ENCODE measurements at places on chromosomes 2 and 18.

DNA sequence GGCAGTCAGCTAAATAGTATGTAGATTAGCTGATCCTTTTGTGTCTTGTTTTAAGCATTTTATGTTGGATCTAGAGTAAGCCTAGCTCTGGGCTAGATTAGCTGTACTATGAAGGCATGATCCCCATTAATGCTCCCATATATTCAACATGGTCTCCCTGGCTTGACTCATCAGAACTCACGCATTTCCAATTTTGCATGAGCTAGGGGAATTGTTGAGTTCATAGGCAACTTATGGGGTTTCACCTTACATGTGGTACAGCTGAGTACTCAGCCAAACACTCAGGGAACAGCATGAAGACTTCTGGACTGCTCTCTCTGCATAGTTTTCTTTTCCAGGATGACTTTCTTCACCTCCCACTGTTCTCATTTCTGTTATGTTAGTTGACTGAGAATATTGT is 248.2 kb downstream of the TMX3 start:
- DNase-seq = no peak

DNA sequence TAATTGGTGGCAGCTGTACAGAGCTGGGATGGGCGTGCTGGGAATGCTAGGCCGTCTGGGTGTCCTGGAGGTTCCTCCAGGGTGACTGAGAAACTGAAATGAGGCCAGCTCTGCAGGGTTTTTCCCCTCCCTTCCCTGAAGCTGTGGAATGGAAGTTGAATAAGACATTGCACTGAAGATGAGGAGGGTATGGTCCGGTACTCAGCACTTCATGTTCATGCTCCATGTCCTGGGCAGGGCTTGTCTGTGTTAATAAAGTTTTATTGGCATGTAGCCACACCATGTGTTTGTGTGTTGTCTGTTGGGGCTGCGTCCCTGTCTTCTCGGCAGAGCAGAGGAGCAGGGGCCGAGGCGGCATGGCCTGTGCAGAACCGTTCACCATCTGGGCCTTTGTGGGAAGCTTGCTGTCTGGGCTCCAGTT is 154.0 kb downstream of the LDLRAD4 start:
- DNase-seq = no peak

GRCh38 chr2:205759732-205760131 is 77.4 kb downstream of the NRP2 start:
- DNase-seq = no peak

GRCh38 chr2:154623819-154624218 is 74.7 kb upstream of the KCNJ3 start:
- DNase-seq = no peak

- no peak for DNase-seq
These were observed 45.0 kb downstream of the MBP start for GRCh38 chr18:77087393-77088141.

DNA sequence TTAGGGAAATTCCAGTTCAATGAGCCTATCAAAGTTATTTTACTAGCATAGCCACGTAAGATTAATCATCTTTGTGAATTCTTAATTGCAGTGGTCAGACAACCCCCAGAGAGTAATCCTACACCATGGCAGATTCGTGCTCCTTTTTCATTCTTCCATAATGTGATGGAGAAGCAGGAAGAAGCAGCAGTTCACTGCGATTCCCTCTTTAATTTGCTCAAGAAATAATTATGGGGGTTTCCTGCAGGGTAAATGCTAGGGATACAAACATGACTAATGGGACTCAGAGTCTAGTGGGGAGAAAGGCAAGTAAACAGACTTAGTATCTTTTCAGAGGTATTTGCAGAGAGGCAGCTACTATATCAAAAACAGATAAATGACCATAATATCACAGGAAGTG is 175.8 kb upstream of the HNRNPA3 start:
- no peak for DNase-seq

GRCh38 chr2:8418721-8419120 is 263.1 kb upstream of the ID2 start:
- no peak for DNase-seq

DNA sequence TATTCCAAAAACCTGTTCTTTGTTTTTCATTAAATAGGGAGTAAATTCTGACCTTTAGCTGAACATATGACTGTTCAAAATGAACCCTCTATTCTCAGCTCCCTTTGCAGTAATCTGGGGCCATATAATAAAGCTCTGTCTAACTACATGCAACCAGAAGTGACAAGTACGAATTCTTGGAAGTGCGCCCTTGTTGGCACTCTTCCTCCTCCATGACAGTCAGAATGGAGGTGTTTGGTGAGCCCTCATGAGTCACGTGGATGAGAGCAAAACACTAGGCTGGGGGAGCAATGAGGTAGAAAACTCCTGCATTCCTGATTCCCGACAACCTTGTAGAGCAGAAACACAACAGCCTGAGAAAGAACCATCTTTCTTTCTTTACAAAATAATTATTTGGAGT is 552.9 kb downstream of the FBXO15 start:
- no peak for DNase-seq

DNA sequence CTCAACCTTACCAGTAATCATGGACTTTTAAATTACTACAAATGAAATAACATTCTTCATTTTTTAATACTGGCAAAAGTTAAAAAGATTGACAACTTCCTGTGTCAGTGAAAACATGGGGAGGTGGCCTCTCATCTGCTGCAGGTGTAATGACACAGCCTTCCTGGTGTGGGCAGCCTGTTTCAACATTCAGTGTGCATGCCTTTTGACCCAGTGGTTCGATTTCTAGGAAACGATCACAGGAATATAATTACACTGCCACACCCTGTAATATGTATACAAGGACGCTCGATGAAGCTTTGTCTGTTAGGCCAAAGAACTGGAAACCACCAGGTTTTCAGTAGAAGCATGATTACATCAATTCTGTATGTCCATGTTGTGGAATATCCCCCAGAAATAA is 68.7 kb downstream of the MTHFD2 start:
- no peak for DNase-seq

- DNase-seq = no peak
These were observed 18.4 kb downstream of the HDAC4 start for GRCh38 chr2:239382384-239382880.

DNA sequence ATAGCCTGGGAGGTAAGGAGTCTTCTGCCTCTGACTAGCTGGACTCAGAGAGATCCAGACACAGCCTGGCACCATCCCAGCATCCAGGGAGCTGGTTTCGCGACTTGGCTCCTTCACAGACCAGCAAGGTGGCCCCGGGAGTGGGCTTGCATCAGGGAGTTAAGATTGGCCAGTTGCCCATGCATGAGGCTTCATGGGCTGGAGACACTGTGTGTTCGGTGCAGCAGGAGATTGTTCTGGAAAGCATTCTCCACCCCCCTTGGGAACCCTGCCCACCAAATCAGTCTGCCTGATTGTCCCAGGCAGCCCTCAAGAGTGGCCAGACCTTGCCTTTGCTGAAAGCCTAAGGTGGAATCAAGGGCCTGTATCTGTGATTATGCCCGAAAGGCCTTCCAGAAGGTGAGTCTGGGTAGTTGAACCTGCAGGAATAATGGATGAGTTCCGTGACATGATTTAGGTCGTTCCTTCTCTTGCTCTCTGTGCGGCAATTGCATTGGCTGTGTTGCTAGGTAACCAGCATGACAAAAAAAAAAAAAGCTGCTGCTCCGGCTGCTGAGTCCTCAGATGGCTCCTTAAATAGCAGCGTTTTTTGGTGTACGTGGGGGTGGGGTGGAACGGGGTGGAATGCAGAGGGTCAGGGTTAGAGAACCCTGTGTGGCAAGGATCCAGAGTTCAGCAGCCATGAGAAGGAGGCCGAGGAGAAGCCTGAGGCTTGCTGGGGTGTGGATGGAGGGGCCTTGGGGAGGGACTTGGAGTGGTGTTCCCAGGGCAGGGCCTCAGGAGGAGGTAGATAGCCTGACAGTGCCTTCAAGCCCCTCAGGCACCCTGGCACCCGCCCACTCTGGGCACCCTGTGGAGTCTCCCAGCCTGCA is 93.0 kb upstream of the MCFD2 start:
- no peak for DNase-seq

DNA sequence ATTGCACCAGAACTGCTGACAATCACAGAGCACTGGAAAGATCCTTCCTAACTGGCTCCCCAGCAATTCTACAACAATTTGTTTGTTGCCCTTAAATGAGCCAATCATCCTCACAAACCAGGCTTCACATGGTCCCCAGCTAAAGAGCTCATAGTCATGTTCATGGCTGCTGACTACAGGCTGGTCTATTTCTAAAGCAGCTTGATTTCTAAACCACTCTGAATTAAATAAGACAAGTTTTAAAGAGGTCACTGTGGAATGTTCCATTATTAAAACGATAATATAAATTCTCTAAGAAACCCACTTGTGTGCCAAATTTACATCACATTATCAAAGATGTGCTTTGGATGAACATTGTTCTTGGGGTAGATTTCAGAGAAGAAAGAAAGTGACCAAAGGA is 110.7 kb downstream of the COPS8 start:
- DNase-seq = no peak

DNA sequence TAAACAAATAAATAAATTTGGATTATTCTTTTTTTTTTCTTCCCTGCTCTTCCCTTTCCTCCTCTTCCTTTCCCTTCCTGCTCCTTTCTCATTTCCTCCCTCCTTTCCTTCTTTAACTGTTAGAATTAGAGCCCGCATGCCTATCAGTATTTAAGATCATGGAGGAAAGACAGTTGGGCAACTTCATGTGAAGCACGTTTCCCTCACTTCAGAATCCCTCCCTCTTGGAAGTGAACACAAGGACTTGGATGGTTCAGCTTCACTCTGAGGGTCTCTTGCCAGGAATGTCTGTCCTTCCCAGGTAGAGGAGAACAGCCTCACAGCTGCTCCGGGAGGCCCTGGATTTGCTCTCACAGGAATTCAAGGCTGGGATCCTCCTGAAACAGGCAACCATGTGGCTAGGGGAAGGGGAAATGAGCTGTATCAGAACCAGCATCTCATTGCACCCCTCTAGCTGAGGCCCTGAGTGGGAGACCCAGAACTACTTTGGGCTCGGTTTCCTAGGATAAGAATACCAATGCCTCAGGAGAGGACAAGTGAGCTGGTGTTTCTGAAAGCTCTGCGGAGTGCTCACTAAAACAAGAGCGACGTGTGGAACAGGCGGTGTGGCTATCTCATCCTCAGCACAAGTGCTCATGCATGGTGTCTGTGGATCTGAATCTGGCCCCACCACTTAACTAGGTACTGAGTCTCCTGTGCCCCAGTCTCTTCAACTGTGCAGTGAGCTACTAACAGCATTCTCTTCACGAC is 230.5 kb downstream of the MYCN start:
- DNase-seq = no peak

GRCh38 chr2:234494361-234495250 is 2.3 kb downstream of the ARL4C start:
- DNase-seq = no peak

DNA sequence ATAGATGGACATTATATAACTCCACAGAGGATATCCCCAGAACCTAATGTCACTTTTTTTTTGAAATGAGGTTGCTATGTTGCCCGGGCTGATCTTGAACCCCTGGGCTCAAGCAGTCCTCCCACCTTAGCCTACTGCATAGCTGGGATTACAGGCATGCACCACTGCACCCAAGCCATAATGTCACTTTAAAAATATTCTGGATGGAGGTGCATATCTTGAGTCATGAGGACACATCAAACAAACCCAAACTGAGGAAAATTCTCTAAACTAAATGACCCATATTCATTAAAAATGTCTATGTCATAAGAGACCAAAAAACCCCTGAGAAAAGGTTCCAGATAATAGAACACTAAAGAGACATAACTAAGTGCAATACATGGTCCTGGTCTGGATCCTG is 36.3 kb downstream of the OSGEPL1 start:
- DNase-seq = no peak

- no peak for DNase-seq
These were observed 19.7 kb upstream of the SCG2 start for GRCh38 chr2:223621901-223622300.

DNA sequence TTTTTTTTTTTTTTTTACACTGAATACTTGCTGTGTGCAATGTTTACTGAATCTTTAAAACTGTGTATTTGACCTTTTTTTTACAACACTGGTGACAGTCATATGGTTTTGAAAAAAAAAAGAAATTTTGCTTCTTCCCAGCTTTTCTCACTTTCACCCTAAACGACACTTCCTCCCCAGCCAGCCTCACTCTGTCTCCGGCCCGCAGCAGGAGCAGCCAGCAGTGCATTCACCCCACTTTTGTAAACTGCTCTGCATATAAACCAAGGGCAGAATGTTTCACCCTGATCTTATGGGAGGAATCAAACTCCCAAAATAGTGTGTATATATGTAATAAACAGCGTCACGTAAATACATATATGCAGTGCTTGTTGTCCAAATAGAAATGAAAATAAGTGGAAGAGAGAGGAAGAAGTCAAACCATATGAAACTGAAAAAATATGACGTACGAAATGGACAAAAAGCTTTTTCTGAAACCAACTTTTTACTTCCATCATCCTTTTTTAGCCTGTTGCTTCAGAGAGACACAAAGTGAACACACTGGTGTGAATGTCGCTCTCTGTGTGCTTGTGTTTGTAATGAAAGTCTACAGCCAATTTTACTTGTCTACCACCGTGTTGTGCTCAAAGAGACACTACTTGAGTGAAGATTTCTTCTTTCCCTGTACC is 54.2 kb downstream of the ZCCHC2 start:
- DNase-seq = no peak

- DNase-seq = no peak
These were observed 11.2 kb upstream of the IKZF2 start for GRCh38 chr2:213162516-213163118.

GRCh38 chr2:217121565-217121964 is 261.7 kb upstream of the TNP1 start:
- no peak for DNase-seq

DNA sequence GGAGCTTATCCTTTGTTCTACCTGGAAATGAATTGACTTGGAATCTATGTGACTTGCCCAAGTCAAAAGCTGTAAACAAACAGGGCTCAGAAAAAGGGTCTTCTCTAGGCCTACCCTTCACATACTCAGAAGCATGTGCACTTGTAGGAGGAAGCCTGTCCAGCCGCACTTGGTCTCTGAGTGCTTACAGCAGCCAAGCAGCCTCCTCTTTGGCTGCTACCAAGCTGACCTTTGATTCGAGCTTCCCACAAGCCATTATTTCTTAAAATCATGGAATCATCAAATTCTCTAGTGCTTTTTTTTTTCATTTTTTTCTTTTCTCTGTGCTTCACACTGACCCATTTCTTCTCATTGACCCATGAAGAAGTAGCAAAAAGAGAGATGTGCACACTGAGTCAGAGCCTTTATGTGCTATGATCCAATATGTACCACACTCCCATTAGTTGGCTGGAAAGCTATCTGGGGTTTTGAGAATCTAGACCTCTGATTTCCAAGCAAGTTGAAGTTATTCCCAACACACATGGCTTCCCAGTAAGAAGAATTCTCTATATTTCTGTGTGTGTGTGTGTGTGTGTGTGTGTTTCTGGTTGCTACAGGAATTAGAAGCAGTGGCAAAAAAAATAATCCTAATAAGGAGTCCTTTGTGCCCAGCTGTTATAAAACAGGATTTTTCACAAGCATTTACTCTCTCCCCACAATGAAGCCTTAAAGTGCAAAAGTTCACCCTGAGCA is 550.3 kb upstream of the TNP1 start:
- DNase-seq = no peak

DNA sequence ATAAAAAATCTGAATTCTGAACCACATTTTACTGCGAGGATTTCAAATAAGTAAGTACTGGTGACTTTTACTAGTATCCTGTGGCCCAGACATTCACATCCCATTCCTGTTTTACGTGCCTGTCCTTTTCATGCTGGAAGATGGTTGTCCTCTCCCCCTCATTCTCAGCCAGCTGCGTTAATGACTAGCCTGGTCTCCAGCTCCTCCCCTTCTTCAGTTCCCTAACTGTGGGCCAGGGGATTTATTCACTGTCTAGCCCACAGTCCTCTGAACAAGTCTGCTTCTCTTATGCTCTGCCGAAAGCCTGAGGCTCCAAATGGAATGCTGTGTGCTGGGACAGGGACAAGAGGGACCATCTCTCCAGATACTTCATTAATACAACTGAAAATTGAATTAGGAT is 373.9 kb downstream of the PTPRM start:
- no peak for DNase-seq
